Suprapubic skin (tissue), 4 donors: ENCODE measurements at places on chromosomes 13 and 19. TPM values are rescaled to one million over a fixed set of nuclear protein-coding genes. Genes with fewer than 3 reads are reported as not detected.
A peak's percentile ranks its signal among the peaks of the same experiment; 100 is the strongest.

DNA sequence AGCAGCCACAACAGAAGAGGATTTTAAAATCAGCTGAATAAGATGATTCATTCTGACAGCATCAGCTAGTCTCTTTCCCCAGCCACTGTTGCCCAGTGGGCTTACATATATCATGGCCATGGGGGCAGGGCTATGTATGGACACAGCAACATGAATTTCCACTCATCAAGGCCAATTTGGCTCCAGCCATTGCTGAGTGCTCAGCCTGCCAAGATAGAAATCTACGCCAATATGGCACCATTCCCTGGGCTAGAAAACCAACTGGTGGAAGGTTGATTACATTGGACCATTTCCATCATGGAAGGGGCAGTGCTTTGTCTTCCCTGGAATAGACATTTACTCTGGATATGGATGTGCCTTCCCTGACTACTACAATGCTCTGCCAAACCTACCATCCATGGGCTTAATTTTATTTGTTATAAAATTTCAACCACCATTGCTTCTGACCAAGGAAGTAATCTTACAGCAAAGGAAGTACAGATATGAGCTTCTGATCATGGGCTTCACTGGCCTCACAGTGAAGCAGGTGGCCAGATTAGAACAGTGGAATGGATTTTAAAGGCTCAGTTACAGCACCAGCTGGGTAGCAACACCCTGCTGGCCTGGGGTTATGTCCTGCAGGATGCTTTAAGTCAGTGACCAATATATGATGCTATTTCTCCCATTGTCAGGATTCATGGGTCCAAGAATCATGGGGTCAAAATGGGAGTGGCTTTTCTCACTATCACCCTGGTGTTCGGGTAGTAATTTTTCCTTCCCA lies 9.8 kb upstream of the ALOX5AP start:
- DNase-seq: no peak

- DNase-seq: no peak
These were observed 11.8 kb downstream of the TGFB1 start for GRCh38 chr19:41341669-41342490.

DNA sequence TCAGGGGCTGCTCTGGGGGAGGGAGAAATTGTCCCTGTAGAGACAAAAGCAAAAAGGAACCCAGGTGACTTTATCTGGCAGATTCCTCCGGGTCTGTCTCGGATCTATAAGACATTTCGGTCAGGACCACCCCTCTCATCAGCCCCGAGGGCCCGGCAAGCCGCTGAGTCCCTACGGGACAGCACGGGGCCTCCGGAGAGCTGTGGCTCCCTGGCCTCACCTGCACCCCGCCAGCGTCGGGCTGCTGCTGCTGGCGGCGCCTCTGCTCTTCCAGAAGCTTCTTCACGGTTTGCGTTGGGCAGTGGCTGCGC lies 1.9 kb downstream of the NFKBID start:
- no peak for DNase-seq

- no peak for DNase-seq
These were observed 3.7 kb upstream of the RASL11A start for GRCh38 chr13:27266917-27267316.

- DNase-seq: no peak
These were observed 1430.1 kb upstream of the SPRY2 start for GRCh38 chr13:81770868-81771505.

DNA sequence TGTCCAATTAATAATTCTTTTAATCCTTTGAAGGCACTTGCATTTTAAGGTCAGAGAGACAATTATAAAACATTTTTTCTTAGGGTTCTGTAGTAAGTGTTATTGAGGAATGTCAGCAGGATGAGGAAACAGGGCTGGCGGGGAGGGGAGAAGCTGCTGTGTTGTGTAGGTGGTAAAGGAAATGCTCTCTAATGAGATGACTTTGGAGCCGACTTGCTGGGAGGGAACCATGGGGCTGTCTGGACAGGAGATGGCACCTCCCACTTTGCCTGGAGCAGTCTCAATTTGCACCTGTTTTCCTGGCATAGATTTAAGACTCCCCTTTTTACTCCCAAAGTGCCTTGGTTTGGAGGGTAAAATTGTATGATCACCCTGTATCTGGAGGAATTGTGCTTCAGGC lies 230.4 kb downstream of the ATP8A2 start:
- DNase-seq: no peak

- no peak for DNase-seq
These were observed 18.9 kb downstream of the KDM4B start for GRCh38 chr19:4987692-4988370.

DNA sequence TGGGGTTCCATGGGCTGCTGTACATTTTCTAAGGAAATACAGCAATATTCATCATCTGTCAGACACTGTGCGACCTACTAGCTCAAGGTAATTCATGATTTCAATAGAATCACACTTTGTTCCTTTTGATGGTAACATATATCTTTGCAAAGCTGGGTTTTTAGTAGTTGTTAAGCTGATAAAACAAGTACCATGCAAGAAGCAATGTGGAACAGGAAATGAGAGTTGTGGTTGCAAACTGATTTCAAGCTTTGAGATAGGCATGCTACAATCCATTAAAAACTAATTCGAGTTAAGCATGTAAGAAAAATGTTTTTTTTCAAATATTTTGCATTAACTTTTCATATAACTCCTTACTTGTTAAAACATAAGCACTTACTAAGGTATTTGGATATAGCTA lies 6.8 kb upstream of the MBNL2 start:
- no peak for DNase-seq

DNA sequence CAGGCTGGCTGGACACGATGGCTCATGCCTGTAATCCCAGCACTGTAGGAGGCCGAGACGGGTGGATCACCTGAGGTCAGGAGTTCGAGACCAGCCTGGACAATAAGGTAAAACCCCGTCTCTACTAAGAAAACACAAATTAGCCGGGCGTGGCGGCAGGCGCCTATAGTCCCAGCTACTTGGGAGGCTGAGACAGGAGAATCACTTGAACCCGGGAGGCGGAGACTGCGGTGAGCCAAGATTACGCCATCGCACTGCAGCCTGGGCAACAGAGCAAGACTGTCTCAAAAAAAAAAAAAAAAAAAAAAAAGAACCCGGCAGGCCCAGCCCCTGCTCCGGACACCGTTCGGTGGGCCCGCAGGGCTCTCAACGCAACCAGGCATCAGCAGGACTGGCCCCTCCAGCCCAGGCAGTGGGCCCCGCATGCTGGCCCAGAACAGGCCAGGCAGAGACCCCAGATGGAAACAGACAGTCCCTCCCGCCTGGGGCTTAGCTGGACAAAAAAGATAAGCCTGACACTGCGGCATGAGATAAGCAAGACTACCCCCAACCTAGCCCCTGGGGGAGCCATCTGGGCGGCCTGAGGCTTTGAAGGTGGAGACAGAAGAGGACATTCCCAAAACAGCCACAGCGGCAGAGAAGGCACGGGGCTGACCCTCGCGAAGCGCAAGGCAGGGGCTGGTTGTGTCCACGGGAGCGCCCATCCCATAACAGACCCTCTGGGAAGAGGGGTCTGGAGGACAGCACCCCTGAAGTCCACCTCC lies 11.6 kb downstream of the REXO1 start:
- DNase-seq: no peak

GRCh38 chr13:95603887-95604555 lies 40.5 kb downstream of the DZIP1 start:
- no peak for DNase-seq

- peak; percentile 24 for DNase-seq
These were observed 30.0 kb upstream of the POP4 start for GRCh38 chr19:29576046-29576606.

DNA sequence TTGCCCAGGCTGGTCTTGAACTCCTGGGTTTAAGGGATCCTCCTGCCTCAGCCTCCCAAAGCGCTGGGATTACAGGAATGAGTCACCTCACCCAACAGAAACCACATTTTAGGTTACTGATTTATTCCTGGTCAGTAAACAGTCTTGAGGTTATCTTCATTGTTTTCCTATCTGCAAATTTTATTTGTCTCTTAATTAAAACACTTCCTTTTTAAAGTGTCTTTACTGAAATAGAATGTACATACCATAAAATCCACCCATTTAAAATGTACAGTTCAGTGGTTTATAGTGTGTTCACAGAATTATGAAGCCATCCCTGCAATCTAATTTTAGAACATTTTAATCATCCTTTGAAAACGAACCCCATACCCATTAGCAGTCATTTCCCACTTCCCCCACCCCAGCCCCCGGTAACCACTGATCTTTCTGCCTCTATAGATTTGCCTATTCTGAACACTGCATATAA lies 63.0 kb downstream of the MAP4K1 start:
- no peak for DNase-seq

- DNase-seq: no peak
These were observed 155.5 kb downstream of the FGF9 start for GRCh38 chr13:21826214-21827015.

- DNase-seq: no peak
These were observed 504.9 kb downstream of the FGF9 start for GRCh38 chr13:22175815-22176214.

DNA sequence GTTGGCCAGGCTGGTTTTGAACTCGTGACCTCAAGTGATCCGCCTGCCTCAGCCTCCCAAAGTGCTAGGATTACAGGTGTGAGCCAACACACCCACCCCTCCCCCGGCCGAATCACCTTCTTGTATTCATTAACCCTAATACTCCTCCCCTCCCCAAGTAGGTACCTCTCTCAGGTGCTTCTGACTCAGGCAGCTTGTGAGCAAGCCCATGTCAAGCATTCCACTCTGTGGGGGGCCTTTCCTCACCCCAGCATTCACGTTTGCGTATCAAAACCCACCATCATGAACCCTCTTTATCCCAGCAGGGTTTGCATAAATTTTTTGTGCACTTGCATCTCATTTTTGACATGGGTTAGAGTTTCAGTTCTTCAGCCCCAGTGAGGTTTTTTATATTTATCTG lies 23.6 kb upstream of the RFXAP start:
- no peak for DNase-seq

- no peak for DNase-seq
These were observed 14.5 kb downstream of the PLIN4 start for GRCh38 chr19:4503825-4504170.

GRCh38 chr13:30308548-30308947 lies 1.2 kb upstream of the KATNAL1 start:
- DNase-seq: no peak

- DNase-seq: peak; percentile 29
These were observed 55.6 kb upstream of the AMER2 start for GRCh38 chr13:25227690-25228089.

- DNase-seq: no peak
These were observed 5.2 kb downstream of the BRCA2 start for GRCh38 chr13:32320528-32320927.

GRCh38 chr19:7076151-7076550 lies 6.6 kb downstream of the ZNF557 start:
- no peak for DNase-seq

- peak; percentile 79 for DNase-seq
These were observed at the start of gene ARHGAP35 for GRCh38 chr19:46860846-46861690. Gene ARHGAP35, plus strand, starts transcription at chr19:46860997. Its CDS starts 57,679 bp downstream, at chr19:46918676.

- peak; percentile 65 for DNase-seq
These were observed 65.5 kb downstream of the RASA3 start for GRCh38 chr13:114066956-114067355.

- DNase-seq: peak; percentile 88
These were observed 1.2 kb downstream of the MKNK2 start for GRCh38 chr19:2049741-2050348.

DNA sequence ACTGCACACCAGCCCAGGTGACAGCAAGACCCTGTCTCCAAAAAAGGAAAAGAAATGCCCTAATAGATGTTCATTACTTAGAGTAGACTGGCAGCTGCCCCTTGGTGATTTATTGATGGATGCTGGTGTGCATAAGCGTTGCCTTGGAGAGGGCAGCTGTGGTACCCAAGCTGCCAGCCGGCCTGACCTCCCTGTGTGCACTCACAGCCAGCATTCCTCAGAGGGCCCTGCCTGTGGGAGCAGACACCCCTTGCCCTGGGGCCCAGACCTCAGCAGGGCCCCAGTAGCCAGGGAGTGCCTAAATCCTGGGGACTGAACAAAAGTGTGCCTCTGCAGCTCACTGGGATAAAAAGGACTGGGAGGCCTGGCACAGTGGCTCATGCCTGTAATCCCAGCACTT lies 7.8 kb upstream of the ACTN4 start:
- DNase-seq: no peak

- no peak for DNase-seq
These were observed 60.9 kb downstream of the LIG4 start for GRCh38 chr13:108154421-108154858.

- DNase-seq: no peak
These were observed 67.6 kb downstream of the RASL11A start for GRCh38 chr13:27338207-27338606.

DNA sequence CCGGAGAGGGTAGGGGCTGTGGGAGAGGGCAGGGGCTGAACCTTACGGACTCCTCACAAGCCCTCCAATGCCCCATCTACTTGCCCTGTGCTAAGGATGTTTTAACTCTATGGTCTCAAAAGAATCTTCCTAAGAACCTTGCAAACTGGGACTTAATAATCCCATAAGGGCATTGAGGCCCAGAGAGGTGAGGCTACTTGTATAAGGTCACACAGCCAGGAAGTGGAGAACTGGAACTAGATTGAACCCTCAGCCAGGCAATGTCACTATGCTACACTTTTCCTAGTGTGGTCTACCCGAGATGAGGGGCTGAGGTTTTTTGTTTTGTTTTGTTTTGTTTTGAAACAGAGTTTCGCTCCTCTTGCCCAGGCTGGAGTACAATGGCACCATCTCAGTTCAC lies 10.5 kb upstream of the APOC4 start:
- DNase-seq: no peak

DNA sequence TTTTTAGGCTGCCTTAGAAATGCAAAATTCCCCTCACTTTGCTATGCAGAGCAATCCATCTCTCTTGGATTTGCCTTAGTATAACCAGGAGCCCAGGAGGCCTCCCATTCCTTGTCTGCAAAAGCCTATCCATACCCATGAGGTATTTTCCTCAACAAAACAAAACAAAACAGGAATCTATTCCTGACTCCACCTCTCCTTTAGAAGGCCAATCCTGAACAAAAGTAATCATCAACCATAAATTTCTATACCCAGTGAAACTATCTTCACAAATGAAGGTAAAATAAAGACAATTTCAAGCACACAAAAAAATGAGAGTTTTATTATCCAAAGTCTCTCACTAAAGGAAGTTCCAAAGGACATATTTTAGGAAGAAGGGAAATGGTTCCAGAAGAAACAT lies 365.7 kb downstream of the KCNRG start:
- no peak for DNase-seq

Gene TJP3
- 11.4 TPM for total RNA-seq

Gene KIR3DL1
- not detected for total RNA-seq

Gene LRRC4B
- total RNA-seq: 0.60 TPM

Gene ZNF90
- 3.5 TPM for total RNA-seq

Gene CLDN10
- 16.3 TPM for total RNA-seq

Gene ZNF230
- total RNA-seq: 1.7 TPM

Gene CALM3
- total RNA-seq: 56.0 TPM

Gene CEACAM20
- total RNA-seq: 0.40 TPM

Gene ZNF570
- 9.5 TPM for total RNA-seq

Gene WDR88
- total RNA-seq: not detected

Gene NLRP4
- not detected for total RNA-seq

Gene FSD1
- not detected for total RNA-seq

Gene PRR36
- 1.1 TPM for total RNA-seq

Gene MISP
- not detected for total RNA-seq

Gene C5AR1
- 2.4 TPM for total RNA-seq

Gene LIM2
- total RNA-seq: not detected

Gene ZNF587
- 16.4 TPM for total RNA-seq
